ENCODE measurements at places on chromosomes 16 and 17. TPM values are rescaled to one million over a fixed set of nuclear protein-coding genes. Genes with fewer than 3 reads are reported as not detected.

Gene RNFT1
- 19.8 TPM for total RNA-seq

Gene MPP3
- total RNA-seq, result 10.0 TPM

Gene SSTR5
- not detected for total RNA-seq

Gene PRKCB
- total RNA-seq, result under 0.01 TPM

Gene KRTAP1-1
- not detected for total RNA-seq

Gene CES1
- 20.3 TPM for total RNA-seq

Gene LPO
- not detected for total RNA-seq

Gene CLDN9
- total RNA-seq, result under 0.01 TPM

Gene TUBB3
- 559 TPM for total RNA-seq

Gene TPSG1
- total RNA-seq, result not detected

Gene TNRC6C
- total RNA-seq, result 5.3 TPM

Gene TBC1D3I
- total RNA-seq, result not detected

Gene OR3A3
- total RNA-seq, result not detected
